ENCODE measurements at places on chromosomes 13 and 19. TPM values are rescaled to one million over a fixed set of nuclear protein-coding genes. Genes with fewer than 3 reads are reported as not detected.

The PSG2 gene
- not detected for total RNA-seq

The NLRP11 gene
- not detected for total RNA-seq

DNA sequence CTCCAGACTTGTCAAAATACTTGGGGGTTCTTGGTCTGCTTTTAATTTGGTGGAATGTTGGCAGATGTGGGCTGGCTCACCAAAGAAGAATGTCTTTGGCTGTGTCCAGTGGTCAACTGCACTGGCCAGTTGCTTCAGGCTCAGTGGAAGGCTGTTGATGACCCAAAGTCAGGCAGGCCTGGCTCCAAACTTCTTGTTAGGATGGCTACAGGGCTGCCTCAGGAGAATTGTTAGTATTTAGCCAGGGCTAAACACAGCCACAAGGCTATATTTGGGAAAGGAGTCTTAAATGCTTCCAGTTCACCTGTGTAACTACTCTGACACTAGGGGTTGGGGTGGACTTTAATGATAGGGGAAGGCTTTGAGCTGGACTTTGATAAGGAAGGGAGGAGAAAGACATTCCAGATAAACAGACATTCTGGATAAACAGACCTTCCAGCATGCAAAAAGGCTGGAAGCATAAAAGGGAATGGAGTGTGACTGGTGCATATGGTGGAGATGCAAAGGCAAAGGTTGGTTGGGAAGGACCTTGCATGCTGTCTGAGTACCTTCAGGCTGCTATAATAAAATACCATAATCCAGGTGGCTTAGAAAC, 116.8 kb downstream of the FOXO1 start:
- H3K27me3 ChIP-seq: no peaks in the 10 kb centered on the region
- no peaks in the 10 kb centered on the region for H3K36me3 ChIP-seq
- H3K4me1 ChIP-seq: no peaks in the 10 kb centered on the region
- no peak overlapping the region for H3K4me3 ChIP-seq
- H3K27ac ChIP-seq: no peak overlapping the region

DNA sequence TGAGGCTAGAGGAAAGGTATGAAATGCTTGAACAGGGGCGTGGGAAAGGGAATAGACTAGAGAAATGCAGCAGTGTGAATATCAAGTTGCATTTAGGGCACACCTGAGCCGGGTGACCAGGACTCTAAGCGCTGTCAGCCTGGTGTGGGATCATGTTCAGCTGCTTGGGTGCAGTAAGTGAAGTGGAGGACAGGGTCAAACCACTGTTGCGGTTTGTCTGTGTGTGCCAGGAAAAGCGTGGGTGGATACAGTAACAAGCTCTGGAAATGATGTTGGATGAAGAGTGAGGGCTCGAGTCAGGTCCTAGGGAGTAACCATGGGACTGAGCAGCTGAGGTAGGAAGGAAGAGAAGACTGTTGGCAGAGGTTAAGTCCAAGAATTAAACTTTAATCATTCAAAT, 15.8 kb downstream of the DGKH start:
- no peaks in the 10 kb centered on the region for H3K4me1 ChIP-seq
- H3K4me3 ChIP-seq: no peak overlapping the region
- peaks cover 10% of the 10 kb centered on the region for H3K36me3 ChIP-seq

- H3K27me3 ChIP-seq: no peaks in the 10 kb centered on the region
- H3K4me3 ChIP-seq: no peak overlapping the region
- H3K36me3 ChIP-seq: no peaks in the 10 kb centered on the region
- H3K27ac ChIP-seq: no peak overlapping the region
Observed at GRCh38 chr13:42681326-42682100, 99.9 kb upstream of the FAM216B start.
